GM13976 (cell line): ENCODE measurements at places on chromosomes 2 and 18.

DNA sequence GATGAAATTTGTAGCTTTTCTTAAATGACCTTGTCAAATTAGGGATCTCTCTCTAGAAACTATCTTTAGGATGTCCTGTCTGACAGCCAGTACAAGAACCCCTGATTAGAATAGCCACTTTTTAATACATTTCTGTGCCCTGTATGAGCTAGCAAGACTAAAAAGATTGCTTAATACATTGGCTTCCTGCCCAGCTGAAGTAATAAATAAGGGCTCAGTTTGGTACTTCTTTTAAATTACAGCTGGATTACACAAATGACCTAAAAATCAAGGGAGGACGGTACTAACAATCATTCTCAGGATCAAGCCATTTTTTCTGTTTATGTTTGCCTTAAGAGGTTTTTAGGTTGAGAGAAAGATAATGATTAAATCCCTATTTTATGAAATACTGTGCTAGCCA, 11.6 kb upstream of the OLA1 start:
- DNase-seq: no peak

GRCh38 chr2:24730481-24730880, 62.7 kb downstream of the PTRHD1 start:
- DNase-seq: no peak

DNA sequence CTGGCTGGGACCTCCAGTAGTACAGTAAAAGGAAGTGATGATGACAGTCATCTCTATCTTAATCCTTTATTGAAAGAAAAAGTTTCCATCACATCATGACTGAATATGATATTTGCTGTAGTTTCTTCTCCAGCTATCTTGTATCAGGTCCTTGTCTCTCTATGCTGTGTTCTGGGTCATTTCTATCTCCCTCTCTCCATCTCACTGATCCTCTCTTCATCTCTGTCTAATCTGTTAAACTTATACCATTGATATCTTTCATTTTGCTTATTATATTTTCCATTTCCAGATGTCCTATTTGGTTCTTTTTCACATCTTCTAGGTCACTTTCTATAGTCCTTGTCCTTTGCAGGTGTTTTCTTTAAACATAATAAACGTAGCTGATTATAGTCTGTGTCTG, 12.3 kb downstream of the CYS1 start:
- no peak for DNase-seq

- DNase-seq: no peak
These were observed 568.5 kb downstream of the TSN start for GRCh38 chr2:122323927-122324326.

DNA sequence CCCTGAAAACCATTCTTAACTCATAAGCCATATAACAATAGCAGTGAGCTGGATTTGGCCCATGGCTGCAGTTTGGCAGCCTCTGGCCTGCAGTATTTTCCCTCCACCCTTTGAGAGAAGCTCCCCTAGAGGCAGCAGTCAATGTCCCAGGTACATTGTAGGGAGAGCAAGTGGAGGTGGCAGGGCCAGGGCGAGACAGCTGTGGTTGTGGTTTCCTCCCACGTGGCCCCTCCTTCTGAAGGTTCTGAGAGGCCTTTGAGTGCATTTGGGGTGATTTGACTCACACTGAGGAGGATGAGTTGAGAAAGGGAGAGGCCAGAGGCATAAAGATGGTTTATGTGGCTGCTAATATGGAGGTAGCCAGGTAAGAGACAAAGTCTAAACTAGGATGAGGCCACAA, 45.5 kb upstream of the LDAH start:
- DNase-seq: peak; percentile 48

DNA sequence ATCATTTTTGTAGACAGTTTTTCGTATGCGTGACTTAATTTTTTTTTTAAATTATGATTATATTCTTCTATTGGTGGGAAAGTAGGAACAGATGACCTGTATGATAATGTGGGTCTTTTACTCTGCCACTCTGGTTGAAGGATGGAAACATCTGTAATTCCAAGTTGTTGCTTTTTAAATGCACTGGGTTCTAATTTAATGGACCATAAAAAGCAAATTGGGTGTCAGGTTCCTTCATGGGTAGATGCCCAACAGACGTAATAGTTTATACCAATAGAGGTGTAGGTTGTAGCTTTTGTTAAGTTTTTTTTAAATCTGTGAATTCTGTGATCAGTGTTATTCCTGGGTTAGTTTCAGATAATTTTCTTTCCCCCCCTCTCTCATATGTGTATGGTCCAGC, 117.6 kb downstream of the MAP4K4 start:
- DNase-seq: no peak

DNA sequence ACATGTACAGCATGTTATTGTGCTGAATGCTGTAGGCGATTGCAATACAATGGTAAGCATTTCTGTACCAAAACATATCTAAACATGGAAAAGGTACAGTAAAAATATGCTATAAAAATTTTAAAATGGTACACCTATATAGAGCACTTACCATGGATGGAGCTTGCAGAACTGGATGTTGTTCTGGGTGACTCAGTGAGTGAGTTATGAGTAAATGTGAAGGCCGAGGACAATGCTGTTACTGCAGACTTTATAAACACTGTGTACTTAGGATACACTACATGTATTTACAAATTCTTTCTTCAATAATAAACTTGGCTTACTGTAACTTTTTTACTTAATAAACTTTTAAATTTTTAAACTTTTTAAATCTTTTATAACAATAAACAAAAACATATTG, 473.4 kb upstream of the UBE2E3 start:
- DNase-seq: no peak

DNA sequence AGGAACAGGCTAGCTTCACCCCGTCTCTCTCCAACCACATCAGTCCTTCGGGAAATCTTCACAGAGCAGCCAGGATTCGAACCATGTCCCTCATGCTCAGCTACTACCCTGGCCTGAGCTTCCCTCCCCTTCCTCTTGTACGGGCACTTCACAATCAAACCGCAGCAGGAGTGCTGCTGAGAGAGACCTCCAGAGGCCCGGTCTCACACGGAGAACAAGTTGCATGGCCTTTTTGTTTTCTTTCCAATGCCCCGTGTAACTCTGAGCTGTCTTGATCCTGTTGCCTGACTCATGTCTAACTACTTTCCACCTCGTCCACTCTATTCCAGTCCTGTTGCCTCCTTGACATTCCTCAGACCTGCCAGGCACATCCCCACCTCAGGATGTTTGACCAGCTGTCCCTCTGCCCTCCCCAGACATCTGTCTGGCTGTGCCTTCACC, 25.4 kb downstream of the FBLN7 start:
- DNase-seq: no peak

GRCh38 chr2:96320728-96321622, 4.1 kb upstream of the ITPRIPL1 start:
- peak; percentile 61 for DNase-seq

DNA sequence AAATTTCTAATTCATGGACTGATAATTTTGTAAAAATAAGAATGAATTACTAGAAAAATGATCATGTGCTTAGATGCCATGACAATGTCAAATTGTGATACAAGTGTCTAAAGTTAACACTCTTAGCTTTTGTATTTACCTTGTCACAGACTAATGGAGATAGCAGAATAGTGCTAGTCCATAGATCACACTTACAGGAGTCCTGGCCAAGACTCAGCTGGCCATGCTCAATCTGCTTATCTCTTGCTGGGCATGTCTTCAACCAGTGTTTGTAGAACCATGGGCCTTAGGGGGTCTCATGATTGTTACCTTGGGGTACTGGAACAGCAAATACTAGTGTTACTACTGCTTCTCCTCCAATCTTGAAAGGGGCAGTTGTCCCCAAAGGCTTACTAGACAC, 44.0 kb downstream of the TET3 start:
- DNase-seq: no peak

- DNase-seq: peak; percentile 49
These were observed 199.8 kb downstream of the CLIP4 start for GRCh38 chr2:29314816-29315571.

DNA sequence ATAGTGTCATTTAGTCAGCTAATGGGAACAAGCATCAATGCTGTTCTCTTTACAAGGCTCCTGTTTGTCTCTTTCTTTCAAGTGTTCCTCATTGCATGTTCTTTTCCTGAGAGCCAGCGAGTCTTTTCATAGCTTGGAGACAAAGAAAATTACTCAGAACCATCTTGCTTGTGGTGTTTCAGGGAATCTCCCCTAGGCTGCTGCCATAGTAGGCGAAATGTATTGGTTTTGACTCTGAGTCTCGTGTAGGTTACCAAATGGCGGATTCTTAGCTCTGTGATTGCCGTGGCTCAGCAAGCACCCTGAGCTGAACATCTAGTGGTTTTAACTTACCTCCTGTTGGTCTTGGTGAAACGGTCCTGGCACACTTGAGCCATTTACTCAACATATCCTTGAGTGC, 68.7 kb downstream of the RHBDD1 start:
- peak; percentile 44 for DNase-seq

DNA sequence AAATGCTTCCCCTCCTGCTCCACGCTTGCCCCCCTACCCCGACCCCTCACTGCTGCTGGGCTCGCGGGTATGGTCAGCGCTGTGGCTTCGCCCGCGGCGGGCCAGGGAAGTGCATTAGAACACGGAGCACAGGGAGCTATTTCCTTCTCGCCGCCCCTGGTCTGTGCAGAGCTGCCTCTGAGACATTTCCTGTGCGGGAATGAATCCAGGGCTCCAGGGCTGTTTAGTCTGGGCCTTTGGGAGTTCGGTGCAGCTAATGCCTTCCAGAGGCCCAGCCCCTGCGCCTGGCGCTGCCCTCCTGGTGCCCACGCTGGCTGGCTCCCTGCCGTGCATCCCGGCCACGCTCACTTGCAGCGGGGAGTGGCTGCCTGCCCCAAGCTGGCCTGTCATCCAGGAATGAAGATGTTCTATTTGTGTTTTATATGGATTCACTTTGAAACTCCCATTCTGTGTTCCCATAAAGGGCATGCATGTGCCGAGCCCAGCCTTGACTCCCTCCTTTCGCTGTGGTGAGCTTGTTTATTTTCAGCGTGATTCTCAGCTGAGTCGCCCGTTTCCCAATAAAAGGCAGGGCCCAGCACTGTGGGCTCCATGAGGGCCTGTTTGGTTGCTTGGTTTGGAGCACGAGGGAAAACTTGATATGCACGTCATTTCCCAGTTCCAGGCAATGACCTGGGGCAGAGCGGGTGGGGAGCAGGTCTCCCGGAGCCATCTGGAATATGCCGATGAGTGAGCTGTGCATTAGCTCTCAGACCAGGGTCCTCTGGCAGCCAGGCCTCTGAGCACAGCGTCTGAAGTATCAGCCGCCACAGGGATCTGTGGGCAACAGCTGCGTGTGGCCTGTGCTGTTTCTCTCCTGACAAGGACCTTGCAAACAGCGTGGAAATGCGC, 42.7 kb downstream of the SH3RF3 start:
- DNase-seq: no peak

- no peak for DNase-seq
These were observed 184.2 kb downstream of the GLI2 start for GRCh38 chr2:120919771-120920453.

DNA sequence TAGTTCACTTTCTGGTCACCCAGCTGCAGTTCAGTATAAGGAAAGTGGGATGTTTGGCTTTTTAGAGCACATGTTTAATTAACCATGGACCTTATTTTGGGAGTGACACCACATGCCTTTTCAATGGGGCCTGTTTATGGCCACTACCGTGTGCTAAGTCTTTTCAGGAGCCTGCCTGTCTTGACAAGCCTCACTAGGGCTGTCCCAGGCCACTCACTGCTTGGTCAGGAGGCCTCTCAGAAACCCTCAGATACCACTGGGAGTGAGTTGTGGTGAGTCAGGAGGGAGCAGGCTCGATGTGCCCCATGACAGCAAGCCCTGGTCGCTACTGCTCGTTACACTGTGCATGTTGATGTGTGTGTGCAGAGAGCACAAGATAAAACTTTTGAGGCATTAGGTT, 123.0 kb downstream of the MAP4K4 start:
- DNase-seq: no peak

- DNase-seq: no peak
These were observed 2.6 kb upstream of the CHRND start for GRCh38 chr2:232523402-232523681.

- no peak for DNase-seq
These were observed 10.4 kb upstream of the KCNE4 start for GRCh38 chr2:223041527-223042109.

DNA sequence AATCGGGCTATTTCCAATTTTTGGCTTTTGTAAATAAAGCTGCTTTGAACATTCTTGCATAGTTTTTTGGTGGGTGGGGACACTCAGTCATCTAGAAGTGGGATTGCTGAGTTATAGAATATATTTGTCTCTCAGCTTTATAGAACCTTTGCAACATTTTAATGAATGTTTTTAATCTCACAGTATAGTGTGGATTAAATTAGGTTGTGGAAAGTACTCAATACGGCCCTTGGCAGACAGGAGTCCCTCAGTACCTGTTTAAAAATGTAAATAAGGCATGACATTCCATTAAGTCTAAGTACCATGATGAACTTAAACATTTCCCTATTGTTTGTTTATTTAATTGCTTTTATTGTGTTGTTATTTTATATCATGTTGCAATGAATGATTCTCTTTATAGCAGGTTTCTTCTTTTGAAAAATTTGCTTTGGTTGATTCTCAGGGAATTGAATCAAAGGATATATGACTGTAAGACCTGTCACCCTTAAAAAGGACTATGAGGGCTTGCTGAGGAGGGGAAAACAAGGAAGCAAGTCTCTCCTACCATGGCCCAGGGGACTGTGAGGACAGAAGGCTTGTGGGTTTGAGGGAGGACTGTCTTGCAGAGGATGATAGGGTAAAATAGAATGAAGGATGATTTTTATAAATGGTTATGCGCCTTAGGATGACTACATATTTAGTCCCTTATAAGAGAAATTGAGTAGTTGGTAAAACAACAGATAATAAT, 165.1 kb downstream of the RPIA start:
- no peak for DNase-seq

GRCh38 chr2:96233880-96234316, 25.3 kb upstream of the STARD7 start:
- peak; percentile 62 for DNase-seq

GRCh38 chr2:174344716-174345461, 10.1 kb downstream of the SP9 start:
- DNase-seq: no peak

DNA sequence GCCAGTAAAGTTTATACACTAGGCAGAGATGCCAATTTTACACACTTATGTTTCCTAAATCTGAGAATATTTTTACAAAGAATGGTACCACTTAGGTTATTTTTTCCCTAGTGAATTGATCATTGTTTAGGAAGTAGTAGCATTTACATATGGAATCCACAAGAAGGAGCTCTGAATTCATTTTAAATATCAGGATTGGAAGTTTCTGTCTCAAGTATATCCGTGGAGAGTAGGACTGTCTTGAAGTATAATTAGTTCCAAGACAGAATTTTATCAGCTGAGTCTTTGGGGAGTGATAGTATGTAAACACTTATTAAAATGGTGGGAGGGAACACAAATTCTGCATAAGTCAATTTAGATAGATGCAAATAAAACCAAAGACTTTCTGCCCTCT, 82.3 kb upstream of the FAM98A start:
- no peak for DNase-seq

DNA sequence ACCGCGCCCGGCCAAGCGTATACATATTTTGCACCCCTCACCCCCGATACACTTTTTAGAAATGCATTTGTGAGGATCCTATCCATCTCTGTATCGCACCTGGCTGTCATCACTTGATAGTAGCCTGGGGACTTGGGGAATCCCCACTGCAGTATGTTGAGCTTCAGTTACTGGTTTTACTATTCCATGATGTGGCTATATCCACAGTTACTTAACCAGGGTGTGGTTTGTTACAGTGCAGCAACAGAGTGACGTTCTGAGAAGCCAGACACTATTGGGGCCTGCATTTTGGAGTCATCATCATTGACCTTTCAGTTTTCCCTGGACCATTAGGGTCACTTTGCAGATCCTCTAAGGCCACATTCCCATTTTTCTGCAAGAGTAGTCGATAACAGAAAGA, 212.7 kb downstream of the AGAP1 start:
- DNase-seq: no peak
